Eye (tissue), 1 donor: ENCODE measurements at places on chromosomes 6 and 20.

GRCh38 chr6:56848105-56848504 is 106.8 kb upstream of the BEND6 start:
- DNase-seq, result no peak

DNA sequence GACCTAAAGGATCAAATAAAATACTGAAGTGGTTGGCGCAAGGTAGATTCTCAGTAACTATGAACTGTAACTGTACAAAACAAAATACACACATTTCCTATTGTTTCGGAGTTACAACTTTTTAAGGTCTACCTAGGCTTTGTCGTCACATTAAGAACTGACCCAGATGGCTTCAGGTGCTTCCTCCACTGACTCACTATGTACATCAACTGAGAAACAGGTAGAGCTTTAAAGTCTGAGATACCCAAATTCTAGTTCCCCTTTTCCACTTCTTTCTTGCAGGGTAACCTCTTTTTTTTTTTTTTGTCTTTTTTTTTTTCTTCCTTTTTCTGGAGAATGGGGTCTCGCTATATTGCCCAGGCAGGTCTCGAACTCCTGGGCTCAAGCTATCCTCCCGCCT is 5.5 kb downstream of the SNRPB start:
- no peak for DNase-seq

GRCh38 chr20:722822-723644 is 45.3 kb downstream of the SLC52A3 start:
- no peak for DNase-seq

DNA sequence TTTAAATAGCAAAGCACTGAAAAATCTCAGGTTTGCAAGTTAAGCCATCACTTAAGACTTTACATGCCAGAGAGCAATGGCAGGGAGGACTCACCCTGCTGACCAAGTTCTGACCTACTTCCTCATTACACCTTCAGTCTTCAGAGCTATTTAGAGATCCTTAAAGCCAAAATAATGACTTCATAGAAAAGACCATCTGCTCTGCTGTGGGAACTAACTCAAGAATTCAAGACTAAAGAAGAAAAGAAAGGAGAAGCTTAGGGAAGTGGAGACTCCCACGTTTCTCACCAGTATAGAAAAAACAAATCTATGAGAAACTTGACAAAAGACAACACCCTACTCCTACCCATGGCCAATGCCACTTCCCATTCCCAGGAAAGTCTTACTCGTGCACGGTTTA is 28.6 kb downstream of the XPO5 start:
- no peak for DNase-seq

DNA sequence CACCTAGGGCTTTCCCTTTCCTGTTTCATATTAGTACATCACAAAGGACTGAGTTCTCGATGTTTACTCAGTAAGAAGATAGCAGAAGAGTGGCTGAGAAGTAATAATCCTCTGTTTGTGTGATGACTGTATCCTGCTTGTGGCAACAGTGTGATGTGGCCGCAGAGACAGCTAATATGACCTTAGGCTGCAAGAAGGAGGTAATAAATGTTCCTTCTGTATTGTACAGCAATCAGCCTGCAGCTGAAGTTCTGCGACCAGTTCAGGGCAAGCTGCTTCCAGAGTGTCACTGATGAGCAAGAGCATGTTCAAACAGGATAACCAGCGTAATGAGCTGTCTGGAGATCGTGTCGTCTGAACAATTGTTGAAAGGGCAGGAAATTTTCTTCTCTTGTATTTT is 70.9 kb downstream of the OPN5 start:
- DNase-seq, result no peak

DNA sequence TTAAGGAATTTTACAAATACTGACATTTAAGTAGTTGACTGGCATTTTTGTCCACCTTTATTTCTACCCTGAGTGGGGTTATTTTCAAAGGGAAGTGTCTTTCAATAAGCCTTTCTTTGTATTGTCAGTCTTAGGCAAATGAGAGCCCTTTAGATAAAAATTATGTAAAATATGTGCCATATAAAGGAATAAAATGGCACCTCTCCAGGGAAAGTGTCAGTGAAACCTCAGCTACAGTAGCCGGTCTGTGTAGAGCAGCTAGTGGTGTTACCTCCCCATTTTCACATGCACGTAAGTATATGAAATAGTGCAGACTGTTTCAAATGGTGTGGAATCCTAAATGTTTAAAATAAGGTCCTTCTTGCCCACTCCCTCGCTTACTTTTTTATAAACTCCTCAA is 5.0 kb downstream of the FAM217B start:
- DNase-seq, result no peak

- DNase-seq, result no peak
These were observed 266.3 kb downstream of the CDC5L start for GRCh38 chr6:44653761-44654218.

DNA sequence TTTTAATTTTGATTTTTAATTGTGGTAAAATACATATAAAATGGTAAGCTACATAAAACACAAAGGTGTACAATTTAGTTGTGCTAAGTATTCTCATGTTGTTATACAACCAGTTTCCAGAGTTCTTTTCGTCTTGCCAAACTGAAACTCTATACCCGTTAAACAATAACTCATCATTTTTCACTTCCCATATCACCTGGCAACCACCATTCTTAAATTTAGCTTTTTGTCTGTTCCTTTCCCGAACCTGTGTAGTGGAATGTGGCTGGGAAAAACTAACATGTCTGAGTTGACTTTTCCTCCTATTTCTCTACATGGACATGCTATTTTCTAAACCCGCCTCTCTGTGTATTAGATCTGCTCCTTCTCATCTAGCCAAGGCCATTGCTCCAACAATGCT is 27.6 kb downstream of the RPRD1B start:
- DNase-seq, result no peak
